ENCODE measurements at places on chromosomes 3 and 15.
A peak's percentile ranks its signal among the peaks of the same experiment; 100 is the strongest.

GRCh38 chr3:105933871-105934270 lies 65.1 kb upstream of the CBLB start:
- DNase-seq, result no peak

GRCh38 chr3:139269984-139270383 lies 73.8 kb upstream of the MRPS22 start:
- no peak for DNase-seq

- DNase-seq, result no peak
Observed at GRCh38 chr3:189685291-189685690, 54.1 kb downstream of the TP63 start.

DNA sequence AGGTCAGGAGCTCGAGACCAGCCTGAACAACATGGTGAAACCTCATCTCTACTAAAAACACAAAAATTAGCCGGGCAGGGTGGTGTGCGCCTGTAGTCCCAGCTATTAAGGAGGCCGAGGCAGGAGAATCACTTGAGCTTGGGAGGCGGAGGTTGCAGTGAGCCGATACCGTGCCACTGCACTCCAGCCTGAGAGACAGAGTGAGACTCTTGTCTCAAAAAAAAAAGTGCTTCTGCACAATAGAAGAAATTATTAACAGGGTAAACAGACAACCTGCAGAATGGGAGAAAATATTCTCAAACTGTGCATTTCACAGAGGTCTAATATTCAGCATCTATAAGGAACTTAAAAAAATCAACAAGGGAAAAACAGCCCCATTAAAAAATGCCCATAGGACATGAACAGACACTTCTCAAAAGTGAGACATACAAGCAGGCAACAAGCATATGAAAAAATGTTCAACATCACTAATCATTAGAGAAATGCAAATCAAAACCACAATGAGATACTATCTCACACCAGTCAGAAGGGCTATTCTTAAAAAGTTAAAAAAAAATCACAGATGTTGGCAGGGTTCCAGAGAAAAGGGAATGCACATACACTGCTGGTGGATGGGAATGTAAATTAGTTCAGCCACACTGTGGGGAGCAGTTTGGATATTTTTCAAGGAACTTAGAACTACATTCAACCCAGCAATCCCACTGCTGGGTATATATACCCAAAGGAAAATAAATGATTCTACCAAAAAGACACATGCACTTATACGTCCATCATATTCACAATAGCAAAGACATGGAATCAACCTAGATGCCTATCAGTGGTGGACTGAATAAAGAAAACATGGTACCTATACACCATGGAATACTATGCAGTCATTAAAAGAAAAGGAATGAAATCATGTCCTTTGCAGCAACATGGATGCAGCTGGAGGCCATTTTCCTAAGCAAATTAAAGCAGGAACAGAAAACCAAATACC lies 75.5 kb downstream of the MSL2 start:
- DNase-seq, result no peak

- DNase-seq, result no peak
Observed at GRCh38 chr3:194313560-194314387, 37.4 kb downstream of the CPN2 start.

GRCh38 chr3:10753964-10754363 lies 62.1 kb upstream of the SLC6A11 start:
- no peak for DNase-seq

GRCh38 chr3:138461896-138462295 lies 27.5 kb downstream of the ESYT3 start:
- DNase-seq, result no peak

DNA sequence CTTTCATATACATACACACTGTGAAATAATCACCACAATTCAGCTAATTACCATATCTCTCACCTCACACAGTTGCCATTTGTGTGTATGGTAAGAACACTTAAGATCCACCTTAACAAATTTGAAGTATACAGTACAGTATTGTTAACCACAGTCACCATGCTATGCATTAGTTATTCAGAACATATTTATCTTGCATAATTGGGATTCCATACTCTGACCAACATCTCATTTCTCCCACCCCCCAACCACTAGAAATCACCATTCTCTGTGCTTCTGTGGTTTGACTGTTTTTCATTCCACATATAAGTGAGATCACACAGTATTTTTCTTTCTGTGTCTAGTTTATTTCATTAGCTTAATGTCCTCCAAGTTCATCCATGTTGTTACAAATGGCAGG lies 247.7 kb upstream of the CTNNB1 start:
- DNase-seq, result no peak

- no peak for DNase-seq
Observed at GRCh38 chr3:101281521-101282030, 38.8 kb downstream of the IMPG2 start.

DNA sequence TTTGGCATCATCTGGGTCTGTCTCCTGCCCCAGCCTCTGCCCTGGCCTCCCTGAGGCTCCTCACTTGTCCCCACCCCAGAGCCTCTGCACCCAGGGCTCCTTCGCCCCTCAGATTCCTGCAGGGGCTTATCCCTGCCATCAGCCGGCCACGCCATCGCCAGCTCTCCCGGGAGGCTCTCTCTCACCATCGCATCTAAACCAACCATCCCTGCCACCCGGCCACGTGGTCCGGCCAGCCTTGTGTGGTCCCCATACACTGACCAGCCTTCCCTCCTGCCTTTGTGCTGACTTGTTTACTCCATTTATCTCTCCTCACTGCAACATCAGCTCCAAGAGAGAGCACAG lies 134.3 kb upstream of the IQSEC1 start:
- DNase-seq, result no peak

DNA sequence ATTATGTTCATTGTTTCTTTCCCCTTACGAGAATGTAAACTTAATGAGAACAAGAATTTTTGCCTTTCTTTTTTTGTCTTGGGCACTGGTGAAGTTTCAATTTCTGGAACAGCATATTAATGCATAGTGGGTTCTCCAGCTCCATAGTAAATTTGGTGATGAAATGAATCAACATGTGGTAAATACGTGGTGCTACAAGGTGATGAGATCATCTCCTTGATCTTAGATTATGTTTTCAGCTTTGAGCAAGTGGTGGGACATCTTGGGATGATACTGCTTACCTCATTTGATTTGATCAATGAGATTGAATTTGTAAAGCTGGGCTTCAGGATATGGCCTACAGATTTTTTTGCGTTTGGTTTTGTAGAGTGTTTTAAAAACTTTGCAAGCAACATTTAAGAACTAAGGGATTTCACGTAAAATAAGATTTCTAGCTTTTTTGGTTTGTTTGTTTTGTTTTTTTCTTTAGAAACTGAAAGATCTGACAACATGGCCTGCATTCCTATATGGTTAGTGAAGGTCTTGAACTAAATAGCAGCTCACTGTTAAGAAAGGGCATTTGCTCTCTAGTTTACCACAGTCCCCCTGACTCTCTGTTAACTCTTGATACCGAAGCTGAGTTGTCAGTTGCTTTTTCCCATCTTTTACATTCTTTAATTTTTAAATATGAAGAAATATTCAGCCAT lies 45.6 kb downstream of the FNDC3B start:
- no peak for DNase-seq

- no peak for DNase-seq
Observed at GRCh38 chr3:56851966-56852884, 50.5 kb upstream of the ARHGEF3 start.

DNA sequence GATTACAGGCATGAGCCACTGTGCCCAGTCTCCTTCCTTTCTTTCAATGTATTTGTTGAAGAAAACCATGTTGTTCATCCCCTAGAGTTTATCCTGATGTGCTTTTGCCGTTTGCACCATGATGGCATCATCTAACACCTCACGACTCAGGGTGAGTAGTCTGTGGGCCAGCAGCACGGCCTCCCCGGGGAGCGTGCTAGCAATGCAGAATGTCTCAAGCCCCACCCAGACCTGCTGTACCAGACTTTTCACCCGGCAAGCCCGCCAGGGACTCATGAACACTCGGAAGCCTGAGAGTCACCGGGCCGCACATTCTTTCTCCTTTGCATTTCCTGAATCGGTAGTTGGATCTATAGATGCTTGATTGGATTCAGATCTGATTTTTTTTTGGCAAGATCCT lies 64.6 kb downstream of the RPN1 start:
- no peak for DNase-seq

DNA sequence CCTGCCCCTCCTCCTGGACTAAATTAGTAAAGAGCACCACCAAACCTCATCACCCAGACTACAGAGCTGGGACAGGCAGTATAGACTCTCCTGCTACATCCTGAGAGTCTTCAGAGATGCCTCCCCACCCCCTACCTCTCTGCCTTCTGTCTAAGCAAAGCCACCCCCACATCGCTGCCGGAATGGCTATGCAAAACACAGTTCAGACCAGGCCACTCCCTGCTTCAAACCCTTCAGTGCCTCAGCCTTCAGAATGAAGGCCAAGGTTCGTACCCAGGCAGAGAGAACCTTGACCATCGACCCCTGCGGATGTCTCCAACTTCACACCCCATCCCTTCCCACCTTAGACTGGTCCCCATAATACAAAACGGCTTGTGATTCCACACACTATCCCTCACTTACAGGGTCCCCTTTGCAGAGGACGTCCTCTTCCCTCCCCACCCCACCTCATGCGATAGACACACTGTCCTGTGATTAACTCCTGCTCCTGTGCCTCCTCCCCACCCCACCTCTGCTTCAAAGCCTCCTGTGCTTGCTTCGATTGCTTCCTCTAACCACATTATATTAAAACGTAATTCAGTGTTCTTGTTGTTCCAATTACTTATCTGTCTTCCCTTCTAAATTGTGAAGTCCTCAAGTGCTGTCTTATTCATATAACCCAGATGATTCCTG lies 175.3 kb downstream of the UACA start:
- no peak for DNase-seq

DNA sequence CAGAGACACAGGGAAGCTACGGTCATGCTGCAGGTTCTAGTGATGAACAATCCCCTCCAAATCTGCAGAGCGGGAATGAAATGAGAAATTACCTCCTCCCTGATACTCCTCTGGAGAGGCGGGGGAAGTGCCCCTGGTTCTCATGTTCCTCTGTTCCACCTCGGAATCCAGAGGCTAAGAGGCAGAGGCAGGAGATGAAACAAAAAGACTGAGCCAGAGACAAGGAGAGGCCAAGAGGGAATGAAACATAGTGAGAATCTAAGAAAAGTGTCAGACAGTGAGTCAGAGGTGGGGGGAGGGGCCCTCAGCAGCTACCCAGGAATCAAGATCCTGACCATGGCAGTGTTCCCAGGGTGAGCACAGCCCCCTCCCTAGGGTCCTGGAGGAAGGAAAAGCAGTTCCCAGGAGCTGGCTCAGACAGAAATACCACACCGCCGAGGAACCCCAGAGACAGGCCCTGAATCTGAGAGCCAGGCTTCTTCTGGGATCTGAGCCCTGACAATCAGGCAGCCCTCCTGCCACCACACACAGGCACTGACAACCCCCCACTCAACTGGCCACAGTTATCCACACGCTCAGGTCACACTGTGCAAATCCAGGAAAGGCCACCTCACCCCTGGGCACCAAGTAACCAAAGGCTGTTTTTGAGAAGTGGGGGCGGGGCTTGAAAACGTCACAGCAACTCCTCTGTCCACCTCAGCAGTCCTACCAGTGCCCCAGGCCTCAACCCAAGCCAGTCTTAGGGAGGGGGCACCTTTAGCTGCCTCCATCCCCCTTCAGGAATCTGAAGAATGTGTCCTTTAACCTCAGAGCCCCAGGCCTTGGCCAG lies 2.4 kb downstream of the CSRNP1 start:
- DNase-seq, result peak; percentile 41

DNA sequence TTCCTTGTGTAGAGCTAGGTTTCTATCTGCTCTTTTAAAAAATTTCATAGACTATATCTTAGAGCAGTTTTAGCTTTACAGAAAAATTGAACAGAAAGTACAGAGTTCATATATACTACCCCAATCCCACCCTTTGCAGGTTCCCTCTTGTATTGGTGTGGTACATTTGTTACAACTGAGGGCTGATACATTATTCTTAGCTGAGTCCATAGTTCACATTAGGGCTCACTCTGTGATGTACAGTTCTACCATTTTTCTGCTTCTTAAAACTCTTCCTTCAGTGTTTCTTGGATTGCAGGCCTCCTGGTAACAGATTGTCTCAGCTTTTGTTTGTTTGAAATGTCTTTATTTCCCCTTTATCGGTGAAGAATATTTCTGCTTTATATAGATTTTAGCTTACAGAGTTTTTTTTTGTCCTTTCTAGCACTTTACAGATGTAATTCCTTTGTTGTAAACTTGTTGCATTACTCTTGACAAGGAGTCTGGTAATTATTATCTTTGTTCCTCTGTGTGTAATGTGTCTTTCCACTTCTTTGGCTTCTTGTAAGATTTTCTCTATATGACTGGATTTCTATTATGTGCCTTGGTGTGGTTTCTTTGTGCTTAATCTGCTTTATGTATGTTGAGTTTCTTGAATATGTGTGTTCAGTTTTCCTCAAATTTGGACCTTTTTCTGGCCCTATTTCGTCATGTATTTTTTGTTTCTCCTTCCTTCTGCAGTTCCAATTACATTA lies 25.3 kb downstream of the MEF2A start:
- DNase-seq, result no peak

DNA sequence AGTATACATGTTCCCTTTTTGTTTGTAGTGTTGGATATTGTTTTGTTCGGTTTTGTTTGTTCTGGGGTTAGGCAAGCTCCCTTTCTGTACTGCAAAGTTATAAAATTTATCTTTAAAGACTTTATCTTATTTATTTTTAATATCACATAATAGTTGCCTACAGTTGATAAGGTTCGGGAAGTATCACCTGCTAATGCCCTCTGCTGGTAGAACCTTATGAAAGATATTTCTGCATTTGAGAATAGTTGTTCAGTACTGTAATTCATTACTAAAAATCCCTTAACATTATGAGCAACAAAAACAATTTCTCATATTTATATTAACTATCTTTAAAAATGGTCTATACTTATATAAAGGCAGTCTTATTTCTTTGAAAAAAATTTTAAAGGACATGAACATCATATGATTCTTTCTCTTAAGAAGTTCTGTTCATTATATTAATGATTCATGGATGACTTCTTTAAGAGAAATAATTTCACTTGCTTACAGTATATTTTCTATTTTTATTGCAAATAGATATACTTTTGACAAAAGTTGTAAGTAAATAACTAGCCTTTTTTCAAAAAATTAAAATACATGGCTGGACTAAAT lies 1126.8 kb downstream of the SI start:
- no peak for DNase-seq

GRCh38 chr3:143672396-143673165 lies 175.7 kb downstream of the SLC9A9 start:
- DNase-seq, result no peak

- no peak for DNase-seq
Observed at GRCh38 chr3:36257158-36257852, 123.0 kb upstream of the STAC start.

GRCh38 chr15:29312387-29312786 lies 42.8 kb upstream of the NSMCE3 start:
- DNase-seq, result no peak

DNA sequence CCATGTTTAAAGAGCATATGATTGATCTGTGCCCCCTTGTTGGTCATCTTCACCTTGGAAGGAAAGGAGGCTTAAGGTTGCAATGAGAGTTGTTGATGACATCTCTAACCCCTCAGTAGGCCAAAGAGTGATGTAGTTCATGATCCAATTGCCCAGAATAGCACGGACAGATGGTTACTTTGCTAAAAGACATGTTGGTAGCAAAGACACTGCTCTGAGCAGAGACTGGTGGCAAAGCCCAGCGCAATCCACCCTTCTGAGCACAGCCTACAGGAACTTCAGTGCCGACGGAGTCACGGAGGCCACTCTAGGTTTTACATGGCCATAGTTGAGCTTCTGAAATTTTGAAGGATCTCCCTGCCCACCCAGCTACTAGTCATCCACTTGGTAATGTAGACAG lies 21.8 kb downstream of the FBXO45 start:
- no peak for DNase-seq

Measured in stimulated activated CD8-positive, alpha-beta memory T cell treated with anti-CD3 and anti-CD28 coated beads, Interleukin-15, amount 100 ng/mL, for 4 hours (primary cell).